ENCODE measurements at places on chromosomes 7 and 10. TPM values are rescaled to one million over a fixed set of nuclear protein-coding genes. Genes with fewer than 3 reads are reported as not detected.

- no peak for DNase-seq
Observed at GRCh38 chr10:112338957-112339356, 35.0 kb upstream of the ACSL5 start.

DNA sequence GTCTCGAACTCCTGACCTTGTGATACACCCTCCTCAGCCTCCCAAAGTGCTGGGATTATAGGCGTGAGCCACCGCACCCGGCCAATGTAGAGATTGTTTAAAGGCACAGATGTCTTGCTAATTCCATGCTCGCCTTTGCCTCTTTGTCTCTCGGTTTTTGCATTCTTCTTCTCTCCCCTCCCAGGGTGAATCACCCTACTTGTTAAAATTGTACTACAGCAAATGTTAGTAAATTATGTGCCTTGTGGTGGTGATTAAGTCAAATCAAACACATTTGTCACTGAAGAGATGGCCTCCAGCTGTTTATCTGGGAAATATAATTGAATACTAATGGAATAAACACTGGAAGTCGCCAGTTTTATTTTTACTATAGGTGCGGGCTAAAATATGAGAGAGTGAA, 384.4 kb upstream of the AUTS2 start:
- DNase-seq, result no peak

GRCh38 chr7:70544016-70544415, 587.9 kb upstream of the GALNT17 start:
- no peak for DNase-seq

DNA sequence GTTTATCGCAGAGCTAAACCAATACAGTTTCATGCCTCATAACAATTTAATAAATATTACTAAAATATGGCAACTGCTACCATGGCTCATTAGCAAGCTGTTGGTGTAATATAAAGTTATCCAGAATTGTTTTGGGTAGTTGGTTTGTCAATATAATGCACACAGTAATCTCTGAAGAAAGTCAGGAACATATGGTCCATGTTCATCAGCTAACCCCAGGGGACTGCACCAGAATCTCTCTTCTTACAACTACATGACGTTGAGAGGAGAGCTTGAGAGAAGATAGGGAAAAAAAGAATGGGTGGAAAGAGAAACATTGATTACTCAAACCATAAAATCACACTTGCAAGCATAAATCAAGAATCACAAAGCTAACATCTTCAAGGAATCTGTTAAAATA, 333.7 kb downstream of the NRG3 start:
- DNase-seq, result no peak

- DNase-seq, result no peak
Observed at GRCh38 chr10:45377858-45378257, 3.8 kb downstream of the ALOX5 start.

DNA sequence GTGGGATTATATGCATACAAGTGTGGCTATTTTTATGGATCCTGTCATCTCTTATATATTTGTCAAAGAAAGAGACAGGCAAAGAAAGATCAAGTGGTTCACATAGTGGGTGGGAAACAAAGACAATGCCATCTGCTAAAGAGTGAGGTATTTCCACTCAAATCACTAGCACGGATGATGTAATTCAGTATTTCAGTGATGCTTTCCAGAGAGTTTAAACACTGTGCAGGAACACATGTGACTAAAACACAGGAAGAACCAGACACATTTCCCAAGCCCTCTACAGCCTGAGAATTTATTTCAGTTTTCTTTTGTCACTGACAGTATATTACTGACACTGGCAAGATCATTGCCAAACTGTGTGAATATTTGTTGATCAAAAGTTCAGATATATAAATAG, 885.7 kb upstream of the CELF2 start:
- DNase-seq, result no peak

GRCh38 chr7:134018306-134018705, 108.8 kb upstream of the LRGUK start:
- no peak for DNase-seq

Gene DEPP1
- total RNA-seq, result 1.5 TPM

DNA sequence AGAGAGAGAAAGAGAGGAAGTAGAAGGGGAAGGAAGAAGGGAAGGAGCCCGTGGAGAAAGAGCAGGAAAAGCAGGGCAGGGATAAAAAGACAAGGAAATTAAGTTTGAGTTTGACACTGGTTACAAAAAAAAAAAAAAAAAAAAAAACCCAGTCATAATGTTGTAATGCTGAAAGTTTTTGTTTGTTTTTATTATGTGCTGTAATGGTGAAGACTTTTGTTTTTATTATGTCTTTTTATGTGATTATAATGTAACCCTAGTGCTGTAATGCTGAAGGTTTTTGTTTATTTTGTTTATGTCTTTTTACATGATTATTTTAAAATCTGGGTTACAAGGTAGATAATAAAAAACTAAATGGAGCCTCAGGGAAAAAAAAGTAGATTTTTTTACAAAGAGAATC, 184.8 kb downstream of the SEMA3A start:
- no peak for DNase-seq

DNA sequence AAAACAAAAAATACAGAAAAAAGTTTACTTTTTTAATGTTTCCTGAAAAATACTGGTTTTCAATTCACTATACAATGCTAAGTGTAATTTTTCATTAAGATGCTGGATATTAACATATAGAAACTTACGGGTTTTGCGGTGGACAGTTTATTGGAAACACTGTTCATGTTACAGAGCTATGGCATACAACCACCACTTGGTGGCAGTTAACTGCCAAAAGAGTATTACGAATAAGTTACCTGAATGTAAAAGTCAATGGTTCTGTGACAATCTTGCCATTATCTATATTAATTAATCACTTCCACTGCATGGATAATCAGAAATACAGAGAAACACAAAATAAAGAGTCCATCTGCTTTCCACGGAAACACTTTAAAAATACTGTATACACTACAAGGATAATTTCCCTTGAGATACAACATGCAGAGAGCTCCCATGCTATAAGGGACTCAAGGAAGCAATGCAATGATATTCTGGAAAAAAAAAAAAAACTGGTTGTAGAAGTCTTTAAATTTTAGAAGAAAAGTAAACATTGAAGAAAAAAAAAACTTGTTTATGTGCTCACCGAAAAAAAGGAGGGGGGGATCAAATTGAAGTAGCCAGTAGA, 97.0 kb downstream of the TPK1 start:
- DNase-seq, result no peak

GRCh38 chr10:16847644-16848043, 30.4 kb upstream of the RSU1 start:
- no peak for DNase-seq

Gene GPNMB
- total RNA-seq, result 19.1 TPM

Data from HFFc6 (cell line).